CD8-positive, alpha-beta T cell (primary cell): ENCODE measurements at places on chromosomes 5 and 9.

GRCh38 chr9:114606068-114606467 lies 5.0 kb upstream of the TMEM268 start:
- DNase-seq: no peak

- DNase-seq: peak; percentile 19
Measured at GRCh38 chr9:27548055-27548741, 18.6 kb upstream of the MOB3B start.

DNA sequence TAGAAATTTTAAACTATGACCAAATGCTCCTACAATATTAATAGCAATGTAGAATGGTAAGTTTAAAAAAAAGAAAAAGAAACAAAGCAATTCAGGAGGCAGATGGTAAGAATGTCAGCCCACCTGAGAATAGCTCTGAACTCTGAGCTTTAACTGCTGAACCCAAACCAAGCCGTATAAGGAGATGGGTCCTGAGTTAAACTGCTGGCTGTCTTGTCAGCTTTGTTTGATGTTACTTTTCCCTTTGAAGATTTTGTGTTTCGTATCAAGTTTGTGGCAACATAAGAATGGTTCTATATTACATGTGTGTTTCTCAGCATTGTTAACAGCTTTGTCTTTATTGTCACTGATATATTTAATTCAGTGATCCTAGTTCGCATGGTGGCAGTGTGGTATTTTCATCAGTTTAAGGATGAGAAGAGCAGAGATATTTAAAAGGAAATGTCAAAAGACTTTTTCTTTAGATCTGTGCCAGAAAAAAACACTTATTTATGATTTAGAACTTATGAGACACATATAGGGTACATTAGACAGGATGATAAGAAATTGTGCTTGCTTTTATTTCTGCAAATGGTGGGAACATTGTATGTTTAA lies 390.1 kb downstream of the CCDC171 start:
- no peak for DNase-seq

- DNase-seq: no peak
Measured at GRCh38 chr9:135213566-135213965, 126.1 kb downstream of the OLFM1 start.

GRCh38 chr5:169412831-169413230 lies 111.9 kb upstream of the SLIT3 start:
- DNase-seq: no peak

DNA sequence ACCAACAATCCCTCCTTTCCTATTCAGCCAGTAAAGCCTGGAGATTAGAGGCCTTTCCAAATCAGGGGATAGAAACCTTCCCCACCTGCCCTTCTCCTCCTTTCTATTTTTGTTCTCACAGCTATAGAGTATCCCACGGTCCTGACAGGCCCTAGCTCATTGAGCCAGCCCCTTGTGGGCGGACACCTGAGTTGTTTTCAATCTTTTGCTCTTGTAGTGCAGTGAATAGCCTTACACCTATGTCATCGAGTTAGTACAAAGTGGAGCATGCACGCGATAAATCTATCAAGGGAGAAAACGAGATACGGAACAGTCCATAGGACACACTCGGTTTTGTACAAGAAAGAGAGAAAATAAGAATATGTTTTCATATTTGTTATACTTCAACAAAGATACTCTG lies 77.2 kb downstream of the TSPAN17 start:
- DNase-seq: no peak

DNA sequence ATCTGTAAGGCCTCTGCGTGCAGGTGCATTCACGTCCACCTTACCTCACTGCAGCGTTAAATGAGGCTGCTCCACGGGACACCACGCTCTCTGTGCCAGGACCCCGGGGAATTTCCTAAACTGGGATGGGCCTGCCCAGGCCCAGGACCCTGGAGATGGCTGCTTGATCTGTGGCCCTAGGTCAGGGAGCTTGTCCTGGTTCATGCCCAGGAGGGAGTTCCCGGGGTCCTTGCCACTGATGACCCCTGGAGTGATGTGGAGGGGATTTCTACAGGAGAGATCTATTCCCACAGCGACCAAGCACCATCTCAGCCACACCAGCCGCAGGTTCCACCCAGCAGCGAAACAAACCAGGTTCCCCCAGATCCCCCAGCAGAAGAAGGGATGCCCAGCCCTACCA lies 3.5 kb downstream of the OR2V1 start:
- DNase-seq: no peak

GRCh38 chr5:10543585-10544040 lies 20.3 kb upstream of the ANKRD33B start:
- DNase-seq: no peak

- DNase-seq: no peak
Measured at GRCh38 chr5:74521401-74521800, 119.1 kb downstream of the ENC1 start.

DNA sequence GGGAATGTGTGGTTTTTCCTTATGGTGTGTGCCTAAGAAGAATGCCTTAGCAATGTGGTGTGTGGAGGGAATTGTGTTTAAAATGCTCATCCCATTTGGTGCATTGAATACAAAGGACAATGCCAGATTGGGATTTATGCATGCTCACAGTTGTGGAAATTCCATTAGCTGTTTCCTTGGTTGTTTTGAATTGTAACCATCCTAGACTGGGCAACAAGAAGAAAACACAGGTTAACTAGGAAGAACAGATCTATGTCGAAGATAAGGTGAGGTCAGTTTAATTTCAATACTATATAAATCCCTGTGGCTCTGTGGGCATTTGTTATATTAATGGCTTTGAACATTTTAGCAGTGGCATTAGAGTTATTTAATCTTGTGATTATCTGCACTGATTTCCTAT lies 266.8 kb downstream of the MAT2B start:
- no peak for DNase-seq

DNA sequence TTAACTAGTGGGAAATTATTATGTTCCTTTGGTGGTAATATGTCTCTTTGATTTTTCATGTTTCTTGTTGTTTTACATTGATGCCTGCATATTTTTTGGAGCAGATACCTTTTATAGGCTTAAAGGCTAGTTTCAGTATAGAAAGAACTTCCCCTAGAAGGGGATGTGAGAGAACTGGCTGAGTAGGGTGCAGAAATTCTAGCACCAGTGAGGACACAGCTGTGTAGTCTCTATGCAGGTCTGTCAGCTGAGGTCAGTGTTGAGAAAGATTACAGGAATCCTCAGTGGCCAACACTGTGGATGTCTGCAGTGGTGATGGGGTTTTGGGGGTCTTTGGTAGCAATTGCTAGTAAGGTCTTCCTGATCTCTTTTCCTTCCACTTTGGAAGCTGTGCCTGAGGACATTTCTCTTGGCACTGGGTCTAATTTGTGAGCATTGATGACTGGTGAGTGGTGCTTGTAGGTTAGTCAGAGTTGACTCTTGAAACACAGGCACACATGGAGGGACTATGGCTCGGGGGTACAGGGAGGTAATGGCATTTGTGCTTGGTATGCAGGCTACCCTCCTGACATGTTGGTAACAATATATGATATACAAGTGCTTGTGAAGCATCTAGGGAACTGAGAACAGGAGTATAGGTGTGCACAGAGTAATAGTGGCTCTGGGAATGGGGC lies 221.4 kb downstream of the SPATA31D1 start:
- DNase-seq: no peak

DNA sequence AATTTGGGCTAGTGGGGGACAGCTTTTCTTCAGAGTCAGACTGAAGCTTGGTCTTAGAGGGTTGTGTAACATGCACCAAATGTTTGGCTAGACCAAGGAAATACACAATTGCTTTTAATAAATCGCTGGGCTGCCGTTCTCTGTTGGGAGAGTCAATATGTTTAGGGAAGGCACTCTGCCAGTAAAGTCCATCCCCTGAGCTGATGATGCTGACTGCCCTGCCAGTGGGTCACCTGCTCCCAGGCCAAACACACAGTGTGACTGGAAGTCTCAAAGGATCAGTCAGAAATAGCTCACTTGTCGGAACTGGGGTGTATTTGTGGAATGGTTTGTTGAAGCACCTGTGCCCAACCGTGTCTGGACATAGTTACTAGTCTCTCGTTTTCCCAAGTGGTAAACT lies 17.9 kb upstream of the ZNF474 start:
- no peak for DNase-seq

DNA sequence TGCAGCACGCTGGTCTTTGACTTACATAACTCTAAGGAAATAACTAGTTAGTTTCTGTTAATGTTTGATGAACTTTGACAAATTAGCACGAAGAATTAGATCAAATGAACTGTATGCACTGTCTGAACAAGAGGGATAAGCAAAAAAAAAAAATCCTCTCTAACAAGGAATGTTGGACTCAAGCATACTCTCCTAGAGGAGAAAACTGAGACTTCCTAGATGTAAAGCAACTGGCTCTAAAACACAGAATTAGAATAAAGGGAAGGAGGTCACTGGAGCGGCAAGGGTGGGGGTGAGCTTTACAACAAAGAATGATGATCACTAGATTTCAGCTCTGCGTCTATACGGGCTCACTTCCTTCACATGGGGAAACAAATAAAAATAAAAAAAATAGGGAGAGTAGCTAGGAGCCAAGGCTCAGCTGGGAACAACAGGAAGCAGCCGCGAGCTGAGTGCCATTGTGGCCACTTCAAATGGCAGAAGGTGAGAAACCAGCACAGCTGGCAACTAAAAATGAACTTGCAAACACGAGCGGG lies 48.7 kb upstream of the CEMIP2 start:
- DNase-seq: peak; percentile 11
